GM19239 (cell line): ENCODE measurements at places on chromosomes 16 and 17.

GRCh38 chr16:72126429-72126765 is 32.8 kb downstream of the DHX38 start:
- DNase-seq: no peak

DNA sequence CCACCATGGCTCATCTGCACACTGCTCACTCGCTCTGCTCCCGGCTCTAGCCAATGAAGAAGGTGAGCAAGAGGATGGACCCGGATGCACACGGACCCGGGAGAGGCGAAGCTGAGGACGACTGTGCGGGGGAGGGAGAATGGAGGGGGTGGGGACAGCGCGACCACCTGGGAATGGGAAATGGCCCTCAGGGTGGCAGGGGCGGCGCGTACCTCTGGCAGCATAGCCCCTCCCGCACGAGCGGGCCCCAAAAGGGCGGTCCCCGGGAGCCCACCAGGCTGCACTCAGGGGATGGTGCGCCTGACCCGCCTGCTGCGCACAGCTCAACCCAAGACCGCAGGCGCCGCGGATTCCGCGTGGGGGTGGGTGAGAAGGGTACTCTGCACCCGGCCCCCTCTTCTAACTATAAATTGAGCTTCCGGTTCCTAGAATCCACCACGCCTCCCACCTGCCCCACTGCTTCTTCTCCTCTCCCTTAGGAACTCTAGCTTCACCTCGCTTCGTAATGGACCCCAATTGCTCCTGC is 6.1 kb downstream of the MT1H start:
- DNase-seq: no peak

DNA sequence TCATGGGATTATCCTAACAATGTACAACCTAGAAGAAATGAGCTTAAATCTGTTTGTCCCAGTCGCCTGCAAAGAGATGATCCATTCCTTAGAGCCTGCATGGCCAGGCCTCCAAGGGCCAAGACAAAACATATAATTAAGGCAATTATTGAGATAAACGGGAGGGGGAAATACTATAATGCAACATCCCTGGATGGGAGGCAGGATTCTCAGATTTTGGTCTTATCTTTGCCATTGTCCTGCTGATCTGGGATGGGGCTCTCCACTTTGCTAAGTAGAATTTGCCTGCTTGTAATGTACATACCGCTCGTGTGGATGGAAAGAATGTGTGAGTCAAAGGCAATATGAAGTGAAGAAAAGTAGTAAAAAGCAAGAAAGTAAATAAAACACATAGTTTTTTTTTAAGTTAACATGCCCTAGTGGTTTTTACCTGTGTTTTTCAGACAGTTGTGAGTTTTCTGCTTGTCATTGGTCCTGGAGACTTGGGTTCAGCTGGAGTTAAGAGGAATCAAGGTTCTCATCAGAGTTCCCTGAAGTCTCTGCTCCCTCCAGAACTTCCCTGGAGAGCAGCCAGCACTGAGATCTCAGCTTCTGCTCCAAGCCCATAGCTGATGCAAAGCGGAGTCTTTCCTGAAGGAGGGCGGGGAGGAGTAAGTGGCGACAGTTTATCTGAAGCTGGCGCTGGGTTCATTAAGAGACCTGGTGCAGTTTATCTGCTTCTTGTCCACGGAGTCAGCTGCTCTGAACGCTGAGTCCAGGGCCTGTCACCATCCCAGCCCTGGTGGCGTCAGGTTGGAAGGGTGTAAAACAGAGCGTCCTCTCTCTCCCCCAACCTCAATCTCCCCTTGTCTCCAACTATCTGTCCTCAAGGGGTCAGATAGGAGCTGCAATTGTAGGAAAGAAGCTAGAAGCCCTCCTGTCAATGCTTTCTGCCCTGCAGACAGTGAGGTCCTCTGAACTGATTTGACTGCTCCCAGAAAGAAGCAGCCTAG is 30.1 kb downstream of the HOXB1 start:
- DNase-seq: no peak

DNA sequence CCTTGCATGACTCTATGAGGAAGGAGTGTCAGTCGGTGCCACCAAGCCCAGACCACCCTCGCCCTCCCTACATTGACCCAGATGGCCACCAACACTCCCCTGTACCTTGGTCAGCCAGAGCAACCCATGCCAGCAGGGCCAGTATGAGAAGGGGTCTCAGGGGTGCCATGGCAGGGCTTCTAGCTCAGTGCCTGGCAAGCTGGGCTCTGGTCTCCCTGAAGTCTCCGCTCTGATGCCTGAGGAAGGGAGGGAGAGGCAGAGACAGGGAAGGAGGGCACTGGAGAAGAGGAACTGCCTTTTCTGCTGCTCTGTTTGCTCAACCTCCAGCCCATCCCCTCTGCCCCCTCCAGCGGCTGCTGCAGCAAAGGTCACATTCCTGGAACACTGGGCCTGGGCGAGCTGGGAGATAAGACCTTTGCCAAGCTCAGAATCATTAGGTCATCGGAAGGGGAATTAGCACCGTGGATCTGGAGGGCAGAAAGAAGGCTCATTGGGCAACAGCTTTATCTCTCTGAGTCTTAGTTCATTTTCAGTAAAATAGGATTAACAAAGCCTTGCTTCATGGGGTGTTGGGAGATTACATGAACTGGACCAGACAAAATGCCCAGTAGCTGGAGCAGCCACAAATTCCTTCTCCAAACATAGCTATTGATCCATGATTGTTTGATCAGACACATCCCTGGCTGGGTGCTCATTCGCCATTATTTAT is at the start of gene VTN:
VTN (minus strand) TSS at position 273 of the 709 bp plus-strand sequence; CDS start at position 169, 104 bp downstream.
- DNase-seq: no peak

- DNase-seq: no peak
These were observed 18.8 kb downstream of the NCBP3 start for GRCh38 chr17:3827124-3827773.

GRCh38 chr17:16878084-16878483 is 93.8 kb downstream of the TNFRSF13B start:
- DNase-seq: no peak

DNA sequence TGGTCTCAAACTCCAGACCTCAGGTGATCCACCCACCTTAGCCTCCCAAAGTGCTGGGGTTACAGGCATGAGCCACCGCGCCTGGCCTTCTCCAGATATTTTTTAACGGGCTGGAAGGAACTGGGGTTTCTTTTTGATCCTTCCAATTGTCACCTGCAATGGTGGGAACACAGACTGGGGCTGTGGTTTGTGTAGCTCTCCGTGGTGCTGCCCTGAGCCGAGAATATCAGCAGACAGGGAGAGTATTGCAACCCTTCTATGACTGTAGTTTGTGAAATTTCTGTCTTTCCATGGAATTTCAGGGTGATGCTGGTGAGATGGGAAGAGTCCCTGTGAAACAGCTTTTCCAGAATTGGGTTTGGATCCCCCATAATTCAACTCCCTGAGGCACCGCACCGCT is 263.5 kb downstream of the ENGASE start:
- DNase-seq: no peak

DNA sequence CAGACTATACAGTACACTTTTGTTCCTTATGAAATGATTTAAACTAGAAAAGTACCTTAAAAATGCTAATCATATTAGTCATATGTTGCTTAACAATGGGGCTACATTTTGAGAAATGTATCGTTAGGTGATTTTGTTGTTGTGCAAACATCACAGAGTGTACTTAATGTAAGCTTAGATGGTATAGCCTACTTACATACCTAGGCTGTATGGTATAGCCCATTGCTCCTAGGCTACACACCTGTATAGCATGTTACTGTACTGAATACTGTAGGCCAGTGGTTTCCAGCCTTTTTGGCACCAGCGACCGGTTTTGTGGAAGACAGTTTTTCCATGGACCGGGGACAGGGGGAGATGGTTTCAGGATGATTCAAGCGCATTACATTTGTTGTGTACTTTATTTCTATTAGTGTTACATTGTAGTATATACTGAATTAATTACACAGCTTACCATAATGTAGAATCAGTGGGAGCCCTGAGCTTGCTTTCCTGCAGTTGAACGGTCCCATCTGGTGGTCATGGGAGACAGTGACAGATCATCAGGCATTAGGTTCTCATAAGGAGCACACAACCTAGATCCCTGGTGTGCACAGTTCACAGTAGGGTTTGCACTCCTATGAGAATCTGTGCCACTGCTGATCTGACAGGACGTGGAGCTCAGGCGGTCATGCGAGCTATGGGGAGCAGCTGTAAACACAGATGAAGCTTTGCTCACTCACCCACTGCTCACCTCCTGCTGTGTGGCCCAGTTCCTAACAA is 35.0 kb upstream of the MRC2 start:
- DNase-seq: no peak

DNA sequence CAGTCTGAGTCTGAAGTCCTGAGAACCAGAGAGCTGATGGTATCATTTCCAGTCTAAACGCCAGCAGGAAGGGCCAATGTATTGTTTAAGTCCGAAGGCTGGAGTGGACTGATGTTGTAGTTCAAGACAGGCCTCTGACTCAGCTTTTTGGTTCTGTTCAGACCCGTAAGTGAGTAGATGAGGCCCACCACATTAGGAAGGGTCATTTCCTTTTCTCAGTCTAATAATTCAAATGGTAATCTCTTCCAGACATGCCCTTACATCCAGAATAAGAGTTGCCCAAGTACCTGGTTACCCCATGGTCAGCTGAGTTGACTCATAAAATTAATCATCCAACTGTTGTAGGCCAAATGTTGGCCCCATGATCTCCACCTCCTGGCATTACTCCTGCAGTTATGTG is 442.6 kb upstream of the HSBP1 start:
- DNase-seq: no peak

DNA sequence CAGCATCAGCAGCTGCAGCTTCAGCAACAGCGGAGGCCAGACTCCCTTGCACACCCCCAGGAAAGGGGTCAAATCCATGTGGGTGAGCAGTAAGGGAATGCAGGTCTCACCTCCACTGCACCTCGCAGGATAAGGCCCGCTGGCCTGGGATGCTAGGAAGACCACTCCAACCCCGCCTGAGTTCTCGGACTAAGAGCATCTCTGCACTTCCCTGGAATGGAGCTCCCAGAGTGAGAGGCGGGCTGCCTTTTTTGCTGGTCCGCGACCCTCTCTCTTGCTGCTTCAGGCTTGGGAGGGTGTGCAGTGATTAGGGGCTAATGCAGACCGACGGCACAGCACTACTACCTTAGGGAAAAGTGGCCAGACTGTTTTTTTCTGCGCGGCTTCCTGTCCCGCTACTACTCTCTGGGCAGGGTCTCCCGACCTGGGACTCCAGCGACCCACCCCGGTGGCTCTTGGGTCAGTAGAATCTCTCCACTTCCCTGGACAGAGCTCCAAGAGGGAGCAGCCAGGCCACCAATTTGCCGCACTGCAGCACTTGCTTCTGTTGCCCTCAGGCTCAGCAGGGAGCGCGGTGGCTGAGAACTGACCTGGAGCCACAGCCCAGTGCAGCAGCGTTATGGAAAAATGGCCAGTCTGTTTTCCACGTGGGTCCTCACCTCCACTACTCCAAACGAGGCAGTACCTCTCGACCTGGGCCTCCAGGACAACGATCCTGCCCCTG is 480.4 kb downstream of the CDH8 start:
- DNase-seq: no peak

GRCh38 chr17:60823515-60823914 is 145.9 kb downstream of the BCAS3 start:
- DNase-seq: no peak

GRCh38 chr16:66152823-66153393 is 213.6 kb upstream of the CDH5 start:
- DNase-seq: no peak

GRCh38 chr17:62625870-62626200 is 1.6 kb upstream of the MRC2 start:
- DNase-seq: no peak

DNA sequence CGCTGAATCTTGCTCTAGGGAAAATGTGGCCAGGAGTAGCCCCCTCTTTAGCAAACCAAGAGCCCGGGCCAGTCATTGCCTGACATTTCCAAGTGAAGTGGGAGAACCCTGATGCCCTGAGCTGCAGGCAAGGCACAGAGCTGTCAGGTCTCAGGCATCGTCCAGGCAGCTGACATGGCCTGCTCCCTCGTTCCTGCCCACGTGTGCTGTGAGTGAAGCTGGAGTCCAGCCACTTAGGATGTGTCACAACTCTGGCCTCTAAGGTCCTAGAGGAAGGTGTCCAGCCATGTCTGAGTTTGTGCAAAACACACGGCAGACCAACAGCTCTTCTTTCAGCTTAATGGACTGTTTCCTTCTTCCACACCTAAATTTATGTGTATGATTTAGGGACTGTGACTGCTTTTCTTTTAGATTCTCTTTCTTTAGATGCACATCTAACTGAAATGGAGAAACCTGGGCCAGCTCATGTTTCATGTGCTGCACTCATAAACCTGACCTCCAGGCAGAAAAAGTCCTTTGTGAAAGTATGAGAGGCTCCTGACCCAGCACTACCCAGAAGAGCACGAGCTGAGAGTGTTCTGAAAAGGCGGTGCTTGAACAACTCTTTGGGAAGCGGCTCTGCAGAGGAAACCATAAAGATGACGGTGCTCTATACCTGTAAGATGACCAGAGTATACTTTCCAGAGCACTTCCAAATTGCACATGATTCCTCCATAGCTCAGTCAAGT is 14.8 kb upstream of the LIMD2 start:
- no peak for DNase-seq

DNA sequence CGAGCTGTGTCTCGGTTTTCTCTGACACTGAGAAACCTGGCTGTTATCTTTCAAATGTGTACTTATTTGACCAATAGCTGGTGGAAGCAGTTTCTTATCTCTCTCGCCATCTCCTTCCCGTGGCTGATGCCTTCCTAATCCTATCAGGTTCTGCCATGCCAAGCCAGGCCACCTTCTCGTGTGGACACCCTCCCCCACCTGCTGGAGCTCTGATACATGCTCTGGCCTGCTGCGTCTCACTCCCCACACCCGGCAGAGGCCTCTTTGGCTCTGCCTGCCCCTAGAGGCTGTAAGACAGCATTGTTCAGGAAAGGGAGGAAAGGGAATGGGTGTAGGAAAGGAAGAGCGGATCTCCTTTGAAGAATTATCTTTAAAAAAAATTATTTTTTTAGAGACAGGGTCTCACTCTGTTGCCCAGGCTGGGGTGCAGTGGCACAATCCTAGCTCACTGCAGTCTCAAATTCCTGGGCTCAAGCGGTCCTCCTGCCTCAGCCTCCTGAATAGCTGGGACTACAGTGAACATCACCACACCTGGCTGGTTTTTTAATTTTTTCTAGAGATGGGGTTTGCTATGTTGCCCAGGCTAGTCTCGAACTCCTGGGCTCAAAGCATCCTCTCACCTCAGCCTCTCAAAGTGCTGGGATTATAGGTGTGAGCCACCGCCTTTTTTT is 7.5 kb upstream of the ARMC5 start:
- no peak for DNase-seq

DNA sequence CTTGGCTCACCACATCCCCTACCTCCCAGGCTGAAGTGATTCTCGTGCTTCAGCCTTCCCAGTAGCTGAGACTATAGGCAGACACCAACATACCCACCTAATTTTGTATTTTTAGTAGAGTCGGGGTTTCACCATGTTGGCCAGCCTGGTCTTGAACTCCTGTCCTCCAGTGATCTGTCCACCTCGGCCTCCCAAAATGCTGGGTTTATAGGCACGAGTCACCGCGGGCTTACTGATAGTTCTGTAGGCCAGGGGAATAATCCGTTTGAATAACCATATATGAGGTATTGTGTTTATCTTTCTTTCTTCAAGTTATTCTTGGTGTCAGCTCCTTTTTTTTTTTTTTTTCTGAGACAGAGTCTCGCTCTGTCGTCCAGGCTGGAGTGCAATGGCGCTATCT is 7.7 kb downstream of the FAM234A start:
- DNase-seq: no peak
